Temporal lobe (tissue), 4 donors: ENCODE measurements at places on chromosomes 13 and 19. TPM values are rescaled to one million over a fixed set of nuclear protein-coding genes. Genes with fewer than 3 reads are reported as not detected.

CYP4F2 gene
- total RNA-seq, result not detected

LILRB4 gene
- 0.49 TPM for total RNA-seq

ZNF69 gene
- 27.5 TPM for total RNA-seq

NECTIN2 gene
- total RNA-seq, result 19.4 TPM

FCGBP gene
- total RNA-seq, result 2.5 TPM

UNC13A gene
- total RNA-seq, result 43.5 TPM

ZNF829 gene
- total RNA-seq, result 6.1 TPM

CEACAM20 gene
- total RNA-seq, result not detected

TGFBR3L gene
- 0.74 TPM for total RNA-seq

USF2 gene
- total RNA-seq, result 36.6 TPM

PCSK4 gene
- total RNA-seq, result 2.2 TPM

ZNF681 gene
- 14.3 TPM for total RNA-seq

DAND5 gene
- not detected for total RNA-seq

CEACAM3 gene
- 0.25 TPM for total RNA-seq

CGB1 gene
- total RNA-seq, result not detected

DHDH gene
- 0.49 TPM for total RNA-seq

KANK3 gene
- 2.2 TPM for total RNA-seq

CD177 gene
- total RNA-seq, result 0.74 TPM

SPART gene
- total RNA-seq, result 17.9 TPM

CFAP97D2 gene
- total RNA-seq, result not detected

PSG2 gene
- not detected for total RNA-seq

SULT2A1 gene
- not detected for total RNA-seq

CLEC17A gene
- total RNA-seq, result not detected

GIPC3 gene
- total RNA-seq, result 0.25 TPM

ZNF599 gene
- 12.0 TPM for total RNA-seq

SPTBN4 gene
- 25.6 TPM for total RNA-seq

S1PR4 gene
- total RNA-seq, result not detected

COL4A2 gene
- total RNA-seq, result 54.8 TPM

F7 gene
- total RNA-seq, result 0.49 TPM

AP1M2 gene
- total RNA-seq, result not detected

LPAR6 gene
- 8.4 TPM for total RNA-seq

ERICH4 gene
- not detected for total RNA-seq

OR7C1 gene
- not detected for total RNA-seq

RNF113B gene
- not detected for total RNA-seq

ZNF345 gene
- total RNA-seq, result 26.8 TPM

B3GNT8 gene
- 0.49 TPM for total RNA-seq

LGI4 gene
- 5.2 TPM for total RNA-seq

TMEM272 gene
- 1.5 TPM for total RNA-seq

ELOF1 gene
- 9.8 TPM for total RNA-seq

SKA3 gene
- 6.1 TPM for total RNA-seq

PLIN3 gene
- total RNA-seq, result 7.9 TPM

SULT2B1 gene
- not detected for total RNA-seq

PPAN gene
- 14.3 TPM for total RNA-seq

ZNF420 gene
- 31.5 TPM for total RNA-seq

ZNF836 gene
- total RNA-seq, result 39.1 TPM

ZNF557 gene
- total RNA-seq, result 24.8 TPM

TTC9B gene
- total RNA-seq, result 32.0 TPM

KLK13 gene
- not detected for total RNA-seq

IGFL3 gene
- not detected for total RNA-seq

PRSS57 gene
- total RNA-seq, result not detected

GRIK5 gene
- total RNA-seq, result 37.1 TPM

KLK12 gene
- total RNA-seq, result not detected

SBSN gene
- not detected for total RNA-seq

TYROBP gene
- total RNA-seq, result 2.5 TPM

DMAC2 gene
- 15.5 TPM for total RNA-seq

TNFSF9 gene
- 1.5 TPM for total RNA-seq

ACER1 gene
- not detected for total RNA-seq

GFY gene
- 0.25 TPM for total RNA-seq

DACH1 gene
- total RNA-seq, result 7.9 TPM

ANGPTL4 gene
- total RNA-seq, result 1.5 TPM
